ENCODE measurements at places on chromosomes 6 and 20.

DNA sequence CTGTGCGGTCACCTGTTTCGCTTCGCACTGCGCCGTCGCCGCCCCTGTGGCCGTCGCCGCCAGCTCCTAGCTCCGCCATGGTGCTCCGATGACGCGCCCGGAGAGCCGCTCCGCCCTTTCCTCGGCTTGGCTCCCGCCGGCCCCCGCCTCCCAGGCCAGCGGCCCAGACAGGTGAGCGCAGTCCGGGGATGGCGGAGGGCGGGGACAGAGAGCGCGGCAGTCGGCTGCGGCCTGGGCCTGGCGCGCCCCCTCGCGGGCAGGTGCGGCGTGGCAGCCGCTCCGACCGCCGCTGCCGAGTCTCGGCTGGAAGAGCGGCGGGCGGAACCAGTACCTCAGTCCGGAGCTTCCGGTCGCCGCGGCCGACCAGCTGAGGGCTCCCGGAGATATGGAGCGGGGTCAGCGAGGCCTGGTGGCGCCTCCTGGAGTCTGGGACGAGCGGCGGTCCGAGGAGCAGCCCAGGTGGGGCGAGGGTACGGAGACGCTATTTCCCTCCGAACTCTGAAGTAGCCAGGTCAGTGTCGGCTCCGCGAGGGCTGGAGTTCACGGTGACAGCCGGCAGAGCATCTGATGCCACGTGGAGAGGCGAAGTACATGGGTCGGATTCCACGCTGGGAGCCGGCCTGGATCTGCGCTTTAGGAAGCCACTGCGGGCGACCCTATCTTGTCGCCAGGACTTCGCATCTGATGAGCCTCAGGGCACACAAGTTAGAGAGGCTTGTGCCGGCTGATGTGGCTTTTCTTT lies at the start of gene MAP7:
TSS of gene MAP7 (minus strand) at position 93 of the 742 bp plus-strand sequence. CDS start at position 79, 14 bp downstream.
- DNase-seq = peak; percentile 69

DNA sequence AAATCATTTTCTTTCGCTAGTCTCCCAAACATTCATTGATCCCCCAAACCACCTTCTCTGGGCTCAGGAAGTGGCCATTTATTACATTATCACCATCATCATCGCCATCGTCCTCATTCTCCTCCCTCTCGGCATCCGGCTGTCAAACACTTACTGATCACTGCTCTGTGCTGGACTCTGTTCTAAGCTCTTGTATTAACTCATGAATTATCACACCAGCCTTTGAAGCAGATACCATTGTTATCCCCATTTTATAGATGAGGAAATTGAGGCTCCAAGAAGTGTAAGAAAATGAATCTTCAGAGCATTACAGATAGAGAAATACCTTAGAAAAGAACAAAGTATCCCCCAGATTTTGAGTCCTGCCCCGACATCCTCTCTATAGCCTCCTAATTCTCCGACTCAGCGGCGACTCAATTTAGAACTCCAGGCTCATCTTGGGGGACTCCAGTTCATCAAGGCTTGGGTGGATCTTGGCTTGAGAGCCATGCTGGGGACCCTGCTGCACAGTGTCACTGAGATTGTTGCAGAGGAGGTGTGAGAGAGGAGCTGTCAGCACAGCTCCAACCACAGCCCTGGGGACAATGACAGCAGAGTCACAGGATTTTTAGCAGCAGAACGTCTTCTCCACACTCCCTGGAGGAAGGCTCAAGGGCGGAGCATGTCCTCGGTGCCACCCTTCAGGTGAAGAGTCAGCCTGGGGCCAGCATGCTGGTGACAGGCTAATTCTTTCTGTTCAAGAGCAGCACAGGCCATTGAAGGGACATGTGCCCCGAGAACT lies 6.6 kb upstream of the EEF1E1 start:
- DNase-seq = no peak

DNA sequence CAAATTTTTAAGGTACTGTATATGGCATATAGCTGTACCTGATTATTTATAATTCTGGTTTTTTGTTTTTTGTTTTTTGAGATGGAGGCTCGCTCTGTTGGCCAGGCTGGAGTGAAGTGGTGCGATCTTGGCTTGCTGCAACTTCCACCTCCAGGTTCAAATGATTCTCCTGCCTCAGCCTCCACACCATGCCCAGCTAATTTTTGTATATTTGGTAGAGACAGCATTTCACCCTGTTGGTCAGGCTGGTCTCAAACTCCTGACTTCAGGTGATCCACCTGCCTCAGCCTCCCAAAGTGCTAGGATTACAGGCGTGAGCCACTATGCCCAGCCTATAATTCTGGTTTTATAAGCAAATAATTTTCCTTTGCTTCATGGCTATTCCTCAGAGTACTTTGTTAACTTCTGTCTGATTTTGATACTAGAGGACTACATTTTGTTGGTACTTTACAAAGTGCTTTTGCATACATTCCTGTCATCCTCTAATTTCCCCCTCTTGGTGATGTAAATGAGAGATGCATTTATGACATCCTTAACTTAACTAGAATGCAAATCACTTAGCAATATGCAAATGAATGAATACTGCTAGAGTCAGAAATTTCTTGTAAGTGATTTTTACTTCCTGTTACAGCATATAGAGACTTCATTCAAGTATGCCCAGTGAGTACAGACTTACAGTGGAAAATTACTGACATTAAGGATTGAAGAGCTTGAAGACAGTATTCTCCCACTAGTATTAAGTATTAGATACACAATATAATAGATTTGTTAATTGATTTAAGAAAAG lies 35.7 kb upstream of the ARID1B start:
- DNase-seq = no peak

DNA sequence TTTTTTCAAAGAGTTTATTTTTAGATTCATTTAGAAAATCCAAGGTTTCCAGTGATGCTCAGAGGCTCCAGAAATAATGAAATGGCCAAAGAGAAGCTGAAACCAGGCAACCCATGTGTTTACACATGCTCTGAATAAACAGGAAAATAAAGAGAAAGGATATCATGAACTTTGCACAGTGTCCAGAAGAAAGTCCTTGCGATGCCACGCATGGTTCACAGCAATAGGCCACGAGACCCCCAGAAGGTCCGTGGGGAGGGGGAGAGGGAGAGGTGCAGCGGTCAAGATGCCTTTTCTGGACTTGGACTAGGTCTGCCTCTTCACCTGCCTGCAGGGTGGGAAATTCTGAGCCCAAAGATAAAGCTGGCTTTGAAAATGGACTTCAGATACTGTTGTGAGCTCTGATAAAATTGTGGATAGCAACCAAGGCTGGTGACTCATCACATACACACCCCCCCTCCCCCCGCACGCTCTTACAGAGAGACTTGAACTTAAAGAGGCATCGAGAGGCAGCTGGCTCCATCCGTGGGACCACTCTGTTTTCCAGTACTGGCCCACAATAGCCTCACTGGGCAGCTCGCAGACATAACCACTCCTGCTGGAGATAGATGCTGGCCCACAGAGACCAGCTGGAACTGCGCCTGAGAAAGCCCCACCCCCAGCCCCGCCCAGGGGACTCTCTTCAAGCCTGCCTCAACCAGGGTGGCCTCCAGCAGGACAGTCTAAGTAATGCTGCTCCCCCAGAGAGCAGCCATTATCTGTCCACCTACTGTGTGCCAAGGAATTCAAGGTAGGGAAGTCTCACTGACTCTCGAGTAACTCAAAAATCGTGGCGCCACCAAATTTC lies 21.2 kb upstream of the NFATC2 start:
- peak; percentile 85 for DNase-seq

GRCh38 chr6:43927532-43928210 lies 157.7 kb downstream of the VEGFA start:
- peak; percentile 63 for DNase-seq

- DNase-seq = no peak
Measured at GRCh38 chr6:119476554-119476953, 127.0 kb upstream of the MAN1A1 start.

GRCh38 chr6:51910851-51911250 lies 176.6 kb downstream of the PKHD1 start:
- DNase-seq = no peak

DNA sequence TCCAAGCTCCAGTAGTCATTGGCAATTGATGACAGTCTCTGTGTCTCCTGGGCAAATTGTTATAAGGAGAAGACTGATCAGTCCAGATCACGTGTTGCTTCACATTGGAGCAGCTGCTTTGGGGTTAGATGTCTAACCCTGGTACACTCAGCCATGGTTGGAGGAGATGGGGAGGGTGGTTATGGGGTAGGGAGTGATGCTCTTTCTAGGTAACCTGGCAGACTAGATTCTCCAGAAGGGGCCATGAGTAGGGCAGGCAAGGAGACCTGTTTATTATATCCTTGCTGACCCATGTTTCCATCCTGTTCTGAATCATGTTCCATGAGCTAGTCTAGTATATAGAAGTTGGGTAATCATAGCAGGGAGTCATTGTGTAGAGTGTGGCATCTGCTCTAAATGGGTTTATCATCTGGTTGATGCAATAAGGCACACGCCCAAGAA lies 50.8 kb upstream of the BACH2 start:
- no peak for DNase-seq

GRCh38 chr6:170176136-170176897 lies 114.6 kb downstream of the DLL1 start:
- no peak for DNase-seq

DNA sequence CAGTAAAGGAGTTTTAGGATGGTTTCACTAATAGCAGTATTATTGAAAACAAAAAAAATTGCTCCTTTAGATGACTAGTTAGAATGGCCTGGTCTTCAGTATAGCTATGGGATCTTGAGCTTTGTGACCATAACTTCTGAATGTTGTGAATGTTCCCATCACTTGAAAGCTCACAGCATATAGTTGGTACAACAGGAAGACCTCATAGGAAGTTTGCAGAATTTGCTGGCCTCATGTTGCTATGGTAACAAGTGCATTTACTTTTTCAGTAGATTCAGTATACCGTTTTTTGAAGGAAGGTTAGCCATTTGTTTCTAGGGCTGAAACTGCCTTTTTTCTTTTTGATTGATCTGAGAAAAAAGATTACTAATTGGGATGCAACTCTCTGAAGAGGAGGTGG lies 8.3 kb downstream of the PHF3 start:
- DNase-seq = no peak

DNA sequence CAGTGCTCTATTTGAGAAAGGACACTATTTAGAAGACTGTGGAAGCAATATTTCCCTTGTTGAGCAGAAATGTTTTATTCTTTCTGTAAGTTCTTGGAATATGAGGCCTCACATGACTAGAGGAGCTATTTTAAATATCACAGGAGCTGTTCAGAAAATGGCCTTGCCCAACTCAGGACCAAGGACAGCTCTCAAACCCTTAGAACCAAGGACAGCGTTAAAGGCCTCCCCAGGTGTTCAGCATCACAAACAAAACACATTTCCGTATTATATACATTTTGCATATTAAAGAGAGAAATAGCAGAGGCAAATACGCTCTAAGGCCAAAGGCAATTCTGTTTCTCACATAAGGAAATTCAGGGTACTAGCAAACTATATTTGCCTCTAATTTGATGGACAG lies 631.4 kb downstream of the CDH26 start:
- DNase-seq = peak; percentile 6

DNA sequence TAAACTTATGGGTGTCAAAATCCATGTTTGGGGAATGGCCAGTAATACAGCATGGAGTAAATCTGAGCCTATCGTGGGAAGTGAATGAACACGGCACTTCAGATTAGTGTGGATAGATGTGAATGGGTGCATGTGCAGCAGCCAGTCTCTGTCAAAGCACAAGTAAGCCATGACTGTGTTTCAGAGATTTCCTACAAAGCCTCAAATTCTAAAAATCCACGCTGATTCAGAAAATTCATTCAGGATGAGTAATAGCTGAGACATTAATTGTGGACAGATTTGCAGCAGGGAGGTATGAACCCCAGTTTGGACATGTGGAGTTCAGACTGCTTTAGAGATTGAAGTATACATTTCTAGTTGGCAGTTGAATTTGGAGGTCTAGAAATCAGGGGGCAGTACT lies 115.1 kb downstream of the QKI start:
- no peak for DNase-seq

DNA sequence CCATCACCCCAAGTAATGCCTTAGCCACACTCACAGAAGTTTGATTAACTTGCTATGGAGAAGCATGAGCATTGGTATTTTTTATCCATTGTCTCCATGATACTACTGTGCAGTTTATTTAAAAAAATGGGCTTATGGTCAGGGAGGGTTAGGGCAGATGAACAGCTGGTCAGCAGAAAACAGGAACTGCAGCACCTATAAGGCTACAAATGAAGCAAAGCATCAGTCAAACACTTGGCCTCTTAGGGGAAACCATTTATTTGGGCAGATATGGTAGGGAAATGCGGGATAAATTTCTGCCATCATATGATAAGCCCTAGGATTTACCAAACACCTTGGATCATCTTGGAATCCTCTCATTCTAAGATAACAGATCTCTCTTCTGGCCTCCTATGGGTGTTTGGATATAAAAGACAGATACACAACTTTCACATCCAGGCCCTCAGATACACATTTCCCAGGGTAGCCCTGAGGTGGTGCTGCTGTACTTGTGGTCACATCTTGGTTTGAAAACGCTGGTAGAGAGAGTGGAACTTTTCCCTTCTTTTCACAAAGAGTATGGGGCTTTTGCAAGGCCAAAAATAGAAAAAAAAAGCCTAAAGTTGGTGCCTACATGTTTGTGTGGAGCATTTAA lies 42.8 kb upstream of the AHI1 start:
- peak; percentile 53 for DNase-seq

DNA sequence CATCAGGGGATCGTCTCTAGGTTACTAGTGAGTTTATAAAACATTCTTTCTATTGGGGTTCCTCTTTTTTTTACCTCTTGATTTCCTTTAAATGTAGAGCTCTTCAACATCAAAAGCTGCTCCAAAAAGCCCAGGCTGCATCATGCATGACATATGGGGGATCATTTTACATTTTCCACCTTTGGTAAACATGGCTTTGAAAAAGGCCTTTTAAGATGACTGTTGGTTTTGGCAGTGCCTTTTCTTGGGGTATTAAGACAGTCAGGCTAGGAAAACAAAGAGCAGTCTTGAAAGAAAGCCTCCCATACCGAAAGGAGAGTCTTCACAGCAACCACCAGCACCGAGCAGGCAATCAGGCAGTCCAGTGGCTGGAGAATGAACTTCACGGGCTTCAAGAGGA lies 73.2 kb downstream of the NPEPL1 start:
- DNase-seq = no peak

DNA sequence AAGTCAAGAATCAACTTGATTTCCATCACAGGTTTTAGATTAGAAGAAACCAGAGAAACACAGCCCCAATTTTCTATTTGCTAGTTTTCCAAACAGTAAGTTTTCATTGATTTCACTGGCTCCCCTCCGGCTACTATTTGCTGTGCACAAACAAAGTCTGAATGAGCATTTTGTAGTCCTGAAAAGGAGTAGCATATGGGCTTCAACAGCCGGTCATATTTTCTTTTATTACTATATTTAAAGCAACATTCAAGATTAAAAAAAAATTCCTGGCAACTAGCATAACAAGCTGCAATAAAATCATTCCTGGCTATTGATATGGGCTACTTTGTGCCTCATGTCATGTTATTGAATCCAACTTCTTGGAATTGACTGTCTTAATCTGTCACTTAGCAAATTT lies 48.3 kb downstream of the CARMIL1 start:
- DNase-seq = no peak

DNA sequence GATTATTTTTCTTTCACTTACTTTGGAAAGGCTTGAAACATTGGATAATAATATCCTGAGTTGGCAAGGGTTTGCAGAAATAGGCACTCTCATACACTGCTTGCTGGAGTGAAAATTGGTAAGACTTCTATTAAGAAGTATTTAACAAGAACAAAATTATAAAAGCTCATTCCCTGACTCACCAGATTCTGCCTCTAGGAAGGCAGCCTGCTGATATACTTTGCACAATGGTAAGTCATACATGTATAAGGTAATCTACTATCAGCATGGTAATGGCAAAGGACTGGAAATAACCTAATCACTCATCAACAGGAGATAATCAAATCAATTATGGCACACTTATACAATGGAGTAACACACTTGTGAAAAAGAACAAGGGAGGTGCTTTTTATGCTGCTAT lies 85.8 kb downstream of the PLCG1 start:
- DNase-seq = no peak

Data from OCI-M1 (cell line).